ENCODE measurements at places on chromosomes 12 and 14. TPM values are rescaled to one million over a fixed set of nuclear protein-coding genes. Genes with fewer than 3 reads are reported as not detected.

- no peak for DNase-seq
These were observed 3.3 kb downstream of the CDK17 start for GRCh38 chr12:96396914-96397313.

Gene PCK2
- total RNA-seq, result 590 TPM

GRCh38 chr12:93134893-93135285 lies 205.8 kb upstream of the EEA1 start:
- DNase-seq, result peak; percentile 82

Gene RNASE1
- 21.4 TPM for total RNA-seq

- DNase-seq, result no peak
These were observed 28.3 kb downstream of the DUSP16 start for GRCh38 chr12:12534166-12534866.

- no peak for DNase-seq
These were observed 29.4 kb downstream of the BCAT1 start for GRCh38 chr12:24919346-24920001.

Gene LRRK2
- total RNA-seq, result 7.0 TPM

GRCh38 chr12:13022851-13023271 lies 21.3 kb upstream of the FAM234B start:
- DNase-seq, result no peak

- no peak for DNase-seq
These were observed 117.7 kb upstream of the FRMD6 start for GRCh38 chr14:51533872-51534553.

Gene C3AR1
- 2.3 TPM for total RNA-seq

DNA sequence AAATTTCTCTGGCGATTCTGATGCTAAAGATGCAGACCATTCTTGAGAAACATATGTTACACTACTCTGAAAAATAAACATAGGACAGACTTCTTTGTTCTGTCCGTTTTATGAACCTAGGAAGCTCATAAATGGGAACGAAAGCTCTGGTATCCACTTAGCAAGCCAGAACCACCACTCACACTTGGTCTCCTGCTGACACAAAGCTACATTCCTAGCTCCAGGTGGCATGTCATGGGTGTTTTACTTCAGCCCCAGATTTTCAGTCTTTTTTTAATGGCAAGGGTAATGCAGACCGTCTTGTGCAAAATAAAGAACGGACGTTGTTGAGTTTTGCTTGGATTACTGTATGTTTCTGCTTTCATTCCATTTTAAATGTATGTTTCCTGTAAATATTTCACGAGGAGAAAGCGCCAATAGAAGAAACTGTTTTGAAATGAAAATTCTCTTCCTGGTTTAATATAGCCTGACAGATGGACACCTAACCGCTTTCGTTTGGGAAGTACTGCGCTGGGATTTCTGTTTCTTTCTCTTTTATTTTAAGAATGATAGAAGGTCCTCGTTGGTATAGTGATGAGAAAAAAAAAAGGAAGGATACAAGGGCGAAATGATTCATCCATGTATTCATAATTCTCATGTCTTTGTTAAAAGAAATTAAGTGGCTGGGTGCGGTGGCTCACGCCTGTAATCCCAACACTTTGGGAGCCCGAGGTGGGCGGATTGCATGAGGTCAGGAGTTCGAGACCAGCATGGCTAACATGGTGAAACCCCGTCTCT lies 871 bp upstream of the COQ5 start:
- DNase-seq, result no peak

Gene MYH7
- not detected for total RNA-seq

GRCh38 chr12:67390273-67390672 lies 121.1 kb downstream of the CAND1 start:
- DNase-seq, result no peak

Measured in left lobe of liver (tissue), 2 donors.